ENCODE measurements at places on chromosomes 2 and 18.

GRCh38 chr2:233792720-233793119, 14.6 kb downstream of the MROH2A start:
- no peak for DNase-seq

DNA sequence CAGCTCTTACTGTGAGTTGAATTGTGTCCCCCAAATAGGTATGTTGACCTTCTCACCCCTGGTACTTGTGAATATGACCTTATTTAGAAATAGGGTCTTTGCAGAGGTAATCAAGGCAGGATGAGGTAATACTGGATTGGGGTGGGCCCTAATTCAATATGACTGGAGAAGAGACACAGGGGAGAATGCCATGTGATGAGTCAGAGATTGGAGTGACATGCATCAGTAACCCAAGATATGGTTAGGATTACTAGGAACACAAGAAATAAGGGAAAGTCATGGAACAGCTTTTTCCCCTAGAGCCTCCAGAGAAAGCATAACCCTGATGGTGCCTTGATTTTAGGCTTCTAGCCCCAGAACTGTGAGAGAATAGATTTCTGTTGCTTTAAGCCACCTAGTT, 37.0 kb upstream of the ATP5MC3 start:
- DNase-seq, result no peak

GRCh38 chr2:34785206-34785785, 1186.2 kb upstream of the FAM98A start:
- no peak for DNase-seq

GRCh38 chr2:203470371-203470770, 64.7 kb downstream of the RAPH1 start:
- DNase-seq, result no peak

DNA sequence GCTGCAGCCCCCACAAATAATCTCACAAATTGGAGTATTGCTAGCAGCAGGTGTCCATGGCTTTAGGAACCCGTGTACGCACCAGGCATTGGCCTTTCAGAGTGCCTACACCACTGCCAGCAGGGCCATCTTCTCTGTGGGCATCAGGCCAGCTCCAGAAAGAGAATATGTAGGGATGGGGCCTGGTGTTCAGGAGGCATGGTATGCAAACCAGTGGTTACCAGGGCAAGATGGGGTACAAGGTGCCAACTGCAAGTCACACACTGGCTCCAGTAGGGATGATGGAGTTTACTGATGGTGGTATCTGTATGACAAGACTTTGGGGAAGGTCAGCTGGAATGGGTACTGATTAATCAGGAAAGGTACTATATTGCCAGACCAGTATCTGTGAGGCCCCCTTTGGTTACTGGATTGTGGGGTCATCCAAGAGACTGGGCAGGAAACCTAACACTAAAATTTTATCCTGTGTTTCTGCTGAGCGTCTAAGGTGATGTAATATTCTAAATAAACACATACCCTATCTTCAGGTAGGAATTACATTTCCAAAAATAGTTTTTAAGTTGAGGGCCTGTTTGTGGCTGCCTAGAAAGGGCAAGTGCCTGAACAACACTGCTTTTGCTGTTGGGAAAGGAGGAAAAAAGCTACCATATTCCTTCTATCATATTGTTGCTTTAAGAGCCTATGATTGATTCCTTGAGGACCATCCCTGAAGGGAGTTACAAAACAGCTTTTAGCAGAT, 9.0 kb downstream of the CNOT9 start:
- DNase-seq, result no peak

DNA sequence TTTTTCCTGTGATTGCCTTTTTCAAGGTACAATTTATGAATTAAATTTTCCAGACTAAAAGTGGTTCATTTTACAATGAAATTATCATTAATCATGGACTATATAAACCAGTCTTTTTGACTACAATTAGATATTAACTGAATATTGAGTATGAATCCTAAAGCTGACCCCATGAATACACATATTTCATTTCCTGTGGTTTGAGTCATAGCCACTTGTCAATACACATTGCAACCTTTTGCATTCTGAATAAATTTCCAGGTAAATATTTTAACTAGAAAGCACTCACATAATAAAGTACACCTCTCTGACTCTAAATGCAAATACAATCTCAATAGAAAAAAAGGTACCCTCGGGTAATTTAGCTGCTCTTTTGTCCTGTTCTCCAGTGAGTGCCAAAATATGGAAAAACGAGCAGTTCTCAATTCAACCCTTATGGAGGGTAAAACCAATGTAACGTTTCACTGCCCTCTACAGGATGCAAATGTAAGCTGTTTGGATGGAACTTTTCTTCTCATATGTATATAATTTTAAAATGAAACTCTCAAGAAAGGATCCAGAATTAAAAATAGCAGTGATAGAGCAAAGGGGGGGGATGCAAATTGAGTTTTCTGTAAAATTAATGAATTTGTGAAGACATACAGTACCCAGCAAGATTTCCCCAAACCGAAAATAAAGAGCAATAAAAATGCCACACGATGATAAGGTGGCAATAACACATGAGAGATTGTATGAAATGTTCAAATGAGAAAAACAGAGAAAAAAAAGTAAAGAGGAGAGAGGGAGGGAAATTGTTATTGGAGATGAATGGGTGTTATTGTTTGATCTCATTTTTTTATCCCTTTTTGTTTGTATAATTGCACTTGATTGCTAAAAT, 1795.7 kb upstream of the PIK3C3 start:
- no peak for DNase-seq

- DNase-seq, result no peak
Measured at GRCh38 chr2:18708203-18708715, 118.9 kb upstream of the NT5C1B start.

- DNase-seq, result no peak
Measured at GRCh38 chr2:61664190-61664589, 126.0 kb upstream of the XPO1 start.

DNA sequence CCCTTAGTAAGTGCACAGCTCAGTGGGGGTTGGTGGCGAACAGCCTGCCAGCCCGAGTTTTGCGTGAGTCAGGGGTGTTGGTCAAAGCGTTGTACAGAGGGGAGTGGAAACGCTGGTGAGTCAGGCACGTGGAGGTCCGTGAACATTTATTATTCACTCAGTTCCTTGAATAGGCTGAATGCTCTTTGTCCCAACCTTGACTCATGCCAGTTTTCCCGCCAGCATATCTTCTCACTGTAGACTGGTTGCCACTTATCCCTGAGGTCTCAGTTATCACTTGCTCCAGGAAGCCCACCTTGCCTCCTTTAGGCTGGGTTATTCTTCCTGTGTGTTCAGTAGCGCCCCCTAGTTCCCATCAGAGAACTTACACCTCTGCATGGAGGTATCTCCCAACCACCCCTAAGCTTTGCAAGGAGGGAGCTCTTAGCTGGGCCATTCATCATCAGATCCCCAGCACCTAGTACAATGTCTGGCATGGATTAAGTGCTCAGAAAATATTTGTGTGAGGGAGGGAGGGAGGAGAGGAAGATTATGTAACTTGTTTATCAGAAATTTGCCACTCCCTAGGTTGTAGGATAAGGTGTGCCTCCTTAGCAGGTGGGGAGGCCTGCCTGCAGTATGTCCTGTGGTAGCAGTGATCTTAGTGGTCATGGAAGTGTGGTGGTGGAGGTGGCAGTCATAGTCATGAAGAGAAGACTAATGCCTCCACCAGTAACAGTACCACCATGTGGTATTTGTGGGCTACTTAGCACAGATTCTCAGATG, 72.1 kb downstream of the CABLES1 start:
- no peak for DNase-seq

- DNase-seq, result no peak
Measured at GRCh38 chr2:190843890-190844699, 36.5 kb upstream of the GLS start.

- DNase-seq, result no peak
Measured at GRCh38 chr2:1674276-1674675, 70.0 kb downstream of the PXDN start.

DNA sequence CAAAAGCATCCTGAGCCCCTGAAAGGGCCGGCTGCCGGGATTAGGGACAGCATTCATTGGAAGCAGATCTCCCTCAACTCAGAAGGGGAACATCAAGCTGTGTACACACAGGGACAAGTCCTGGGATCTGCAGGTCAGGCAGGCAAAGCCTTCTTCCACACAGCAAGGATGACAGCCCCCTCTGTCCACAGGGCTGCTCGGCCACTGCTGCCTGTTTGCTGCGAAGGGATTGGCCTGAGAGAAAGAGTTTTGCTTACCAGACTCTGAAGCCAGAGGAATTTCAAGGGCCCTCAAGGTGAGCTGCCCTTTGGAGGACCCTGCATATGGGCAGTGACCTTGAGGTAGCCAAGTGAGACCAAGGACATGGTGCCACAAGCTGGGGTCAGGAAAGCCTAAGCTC, 11.1 kb downstream of the ZBTB7C start:
- DNase-seq, result no peak

GRCh38 chr2:188522517-188522916, 230.8 kb downstream of the GULP1 start:
- DNase-seq, result no peak

GRCh38 chr2:171522788-171523087, 464 bp downstream of the CYBRD1 start:
- DNase-seq, result no peak

DNA sequence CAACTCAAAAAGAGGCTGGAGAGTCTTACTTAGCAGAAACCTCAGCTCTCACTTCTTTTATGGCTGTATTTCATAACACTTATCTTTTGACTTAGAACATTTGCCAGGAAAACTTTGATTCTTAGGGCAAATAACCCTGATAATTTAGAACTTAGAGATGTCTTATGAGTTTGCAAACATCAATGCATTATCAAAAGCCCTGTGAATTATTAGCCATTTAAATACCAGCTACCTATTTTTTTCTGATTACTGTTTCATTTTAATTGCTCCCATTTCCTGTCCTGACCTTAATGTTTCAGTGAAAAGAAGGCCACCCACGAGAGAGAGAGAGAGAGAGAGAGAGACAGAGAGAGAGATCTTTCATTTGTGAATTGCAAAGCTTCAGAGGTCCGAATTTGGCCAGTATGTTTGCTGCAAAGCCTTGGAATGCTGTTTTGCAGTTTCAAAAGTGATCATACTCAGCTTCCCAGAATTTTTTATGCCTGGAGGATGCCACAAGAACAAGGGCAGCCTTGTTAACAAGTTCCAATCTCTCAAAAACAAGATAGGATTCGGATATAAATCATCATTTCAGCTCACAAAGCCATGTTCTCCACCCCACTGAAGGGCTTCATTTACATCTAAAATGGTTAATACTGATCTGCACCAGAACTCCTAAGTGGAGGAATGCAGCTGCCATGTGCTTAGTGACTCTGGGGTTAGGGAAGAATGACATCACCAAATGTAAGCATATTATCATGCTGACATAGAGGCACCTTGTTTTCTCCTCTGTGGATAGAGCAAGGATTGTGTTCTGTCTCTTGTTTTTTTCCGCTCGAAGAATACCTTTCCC, 478.2 kb downstream of the ARHGAP15 start:
- DNase-seq, result no peak

DNA sequence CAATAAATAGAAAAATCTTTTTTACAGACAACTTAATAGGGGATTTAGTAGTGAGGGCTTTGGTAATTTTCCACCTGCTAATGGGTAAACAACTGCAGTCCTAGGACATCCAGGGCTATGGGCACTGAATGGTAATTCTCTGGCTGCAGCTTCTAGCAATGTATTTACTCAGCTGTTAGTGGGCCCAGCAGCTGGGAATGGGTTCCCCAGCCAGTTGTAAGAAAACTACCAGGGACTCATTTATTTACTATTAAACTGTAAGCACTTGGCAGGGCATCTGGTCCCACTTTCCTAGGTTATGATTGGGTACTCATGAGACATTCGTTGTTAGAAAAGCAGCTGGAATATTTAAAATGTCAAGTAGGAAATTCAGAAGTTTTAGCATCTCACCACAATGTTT, 363.8 kb upstream of the TRIB2 start:
- no peak for DNase-seq

GRCh38 chr2:198359308-198359707, 554.9 kb downstream of the PLCL1 start:
- DNase-seq, result no peak

DNA sequence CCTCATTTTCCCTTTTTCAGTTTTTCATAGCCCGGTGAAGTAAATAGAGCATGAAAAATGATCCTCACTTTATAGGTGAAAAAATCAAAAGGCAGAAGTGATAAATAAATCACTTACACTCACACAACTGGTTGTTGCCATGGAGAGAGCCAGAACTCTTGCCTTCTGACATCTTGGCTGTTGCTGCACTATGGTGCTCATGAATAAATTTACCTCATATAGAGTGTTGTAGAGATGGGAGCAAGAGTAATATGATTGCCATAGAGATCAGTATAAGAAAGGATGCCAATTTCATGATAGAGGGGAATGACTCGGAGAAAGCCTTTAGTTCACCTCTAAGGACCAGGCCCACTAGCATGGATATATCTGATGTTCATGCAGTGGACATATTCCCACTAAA, 82.5 kb upstream of the TMEM178A start:
- no peak for DNase-seq
